ENCODE measurements at places on chromosomes 1 and 21.

- DNase-seq: no peak
Observed at GRCh38 chr1:40740997-40741736, 42.4 kb upstream of the KCNQ4 start.

- DNase-seq: no peak
Observed at GRCh38 chr1:234435620-234436019, 43.4 kb downstream of the TARBP1 start.

- no peak for DNase-seq
Observed at GRCh38 chr1:18707696-18708257, 77.1 kb downstream of the PAX7 start.

GRCh38 chr1:75908717-75909152 lies 23.5 kb downstream of the ASB17 start:
- peak; percentile 13 for DNase-seq

DNA sequence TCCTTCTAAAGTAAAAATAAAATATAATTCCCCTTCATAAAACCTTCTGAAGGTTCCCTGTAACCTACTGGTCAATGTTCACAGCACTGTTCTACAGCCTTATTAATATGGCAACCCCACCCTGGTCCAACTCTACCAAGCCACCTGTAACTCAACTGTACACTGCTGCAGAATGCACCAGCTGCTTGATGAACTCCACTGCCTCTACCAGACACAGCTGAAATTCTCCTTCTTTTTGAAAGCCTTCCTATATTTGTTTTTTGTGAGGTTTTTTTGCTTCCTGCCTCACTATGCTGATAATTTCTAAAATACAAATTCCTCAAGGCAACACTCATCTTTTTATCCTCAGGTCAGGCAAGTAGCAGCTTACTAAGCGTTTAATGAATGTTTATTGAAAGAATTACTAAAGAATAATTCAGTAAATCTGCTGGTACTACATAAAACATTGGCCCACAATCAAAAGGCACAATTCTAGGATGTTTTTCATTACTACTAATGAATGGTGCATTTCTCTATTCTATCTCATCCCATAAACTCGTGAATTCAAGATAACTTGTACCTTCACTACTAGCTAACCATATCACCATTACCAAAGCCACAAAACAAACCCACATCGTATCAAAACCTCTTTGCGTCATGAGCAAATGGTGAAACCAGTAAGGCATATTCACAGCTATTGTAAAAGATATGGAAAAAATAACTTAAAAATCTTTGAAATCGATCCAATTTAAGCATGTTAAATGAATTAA lies 2.4 kb downstream of the SSX2IP start:
- DNase-seq: no peak

GRCh38 chr1:88985032-88985431 lies 7.4 kb downstream of the KYAT3 start:
- DNase-seq: no peak

- DNase-seq: no peak
Observed at GRCh38 chr1:69777423-69777822, 209.7 kb downstream of the LRRC7 start.

GRCh38 chr1:31897526-31898100 lies 40.6 kb downstream of the PTP4A2 start:
- no peak for DNase-seq

DNA sequence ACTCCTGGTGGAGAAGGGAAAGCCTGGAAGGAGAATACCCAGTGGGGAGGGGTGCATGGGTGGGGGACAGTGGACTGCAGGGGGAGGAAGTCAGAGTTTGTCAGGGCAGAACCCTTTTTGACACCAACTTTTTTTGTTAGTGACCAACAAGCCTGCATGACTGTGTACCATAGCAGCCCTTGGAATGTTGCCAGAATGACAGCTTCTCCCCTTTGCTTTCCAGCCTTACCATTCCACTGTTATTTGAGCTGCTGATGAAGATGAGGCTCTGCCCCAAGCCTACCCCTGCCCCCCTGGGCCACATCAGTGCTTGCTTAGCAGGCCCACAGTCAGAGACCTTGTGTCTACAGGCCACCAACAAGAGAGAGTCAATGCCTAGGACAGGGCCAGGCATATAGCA lies 341.2 kb downstream of the HHAT start:
- DNase-seq: no peak

DNA sequence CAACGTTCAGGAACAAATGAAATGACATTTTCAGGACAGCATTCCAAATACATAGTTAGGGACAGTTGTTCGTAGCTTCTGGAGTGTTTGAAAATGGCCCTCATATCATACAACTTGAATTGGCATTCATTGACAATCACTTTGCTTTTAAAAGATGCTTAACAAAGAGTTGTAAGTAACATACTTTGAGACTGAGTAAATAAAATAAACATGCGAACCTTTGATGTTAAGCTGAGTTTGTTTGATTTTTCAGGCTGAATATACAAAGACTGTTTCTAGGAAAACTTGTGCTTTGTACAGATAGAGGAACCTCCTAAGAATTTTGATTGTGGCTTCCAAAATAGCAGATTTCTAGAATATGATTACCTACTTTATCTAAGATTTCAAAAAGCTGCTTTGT lies 45.3 kb downstream of the ITSN1 start:
- DNase-seq: no peak

DNA sequence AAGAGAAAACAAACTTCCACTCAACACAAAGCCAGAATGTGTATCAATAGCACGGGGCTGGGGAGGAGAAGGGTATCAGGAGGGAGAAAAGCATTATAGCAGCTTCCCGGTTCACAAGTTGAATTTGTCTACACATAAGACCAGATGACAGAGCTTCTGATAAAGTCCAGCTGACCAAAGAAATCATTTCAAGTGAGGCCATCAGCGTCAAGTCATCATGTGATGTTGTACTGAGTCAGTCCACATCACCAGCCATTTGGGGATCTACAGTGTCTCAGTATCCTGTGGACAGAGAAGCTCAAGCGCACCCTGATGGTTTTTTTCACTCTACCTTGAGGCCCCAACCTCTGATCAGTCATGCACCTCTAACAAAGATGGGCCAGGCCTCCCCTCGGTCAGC lies 33.0 kb downstream of the SETD4 start:
- DNase-seq: no peak

DNA sequence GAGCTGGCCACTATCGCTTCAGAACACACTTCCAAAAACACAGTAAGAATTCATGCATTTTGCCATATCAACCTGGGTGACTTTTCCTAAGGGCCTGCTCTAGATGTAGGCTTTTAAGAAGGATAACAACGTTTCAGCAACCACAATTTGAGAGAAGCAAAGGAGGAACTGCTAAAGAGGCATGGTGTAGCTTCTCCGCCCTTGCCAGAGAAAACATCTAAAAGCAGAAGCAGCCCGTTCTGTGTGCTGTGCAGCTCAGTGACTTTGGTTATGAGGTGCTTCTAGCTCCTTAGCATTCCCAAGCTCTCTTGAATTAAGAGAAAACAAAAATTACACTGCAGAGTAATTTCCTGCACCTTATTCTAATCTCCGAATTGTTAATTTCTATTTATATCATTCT lies 2.7 kb downstream of the PER3 start:
- DNase-seq: peak; percentile 62

DNA sequence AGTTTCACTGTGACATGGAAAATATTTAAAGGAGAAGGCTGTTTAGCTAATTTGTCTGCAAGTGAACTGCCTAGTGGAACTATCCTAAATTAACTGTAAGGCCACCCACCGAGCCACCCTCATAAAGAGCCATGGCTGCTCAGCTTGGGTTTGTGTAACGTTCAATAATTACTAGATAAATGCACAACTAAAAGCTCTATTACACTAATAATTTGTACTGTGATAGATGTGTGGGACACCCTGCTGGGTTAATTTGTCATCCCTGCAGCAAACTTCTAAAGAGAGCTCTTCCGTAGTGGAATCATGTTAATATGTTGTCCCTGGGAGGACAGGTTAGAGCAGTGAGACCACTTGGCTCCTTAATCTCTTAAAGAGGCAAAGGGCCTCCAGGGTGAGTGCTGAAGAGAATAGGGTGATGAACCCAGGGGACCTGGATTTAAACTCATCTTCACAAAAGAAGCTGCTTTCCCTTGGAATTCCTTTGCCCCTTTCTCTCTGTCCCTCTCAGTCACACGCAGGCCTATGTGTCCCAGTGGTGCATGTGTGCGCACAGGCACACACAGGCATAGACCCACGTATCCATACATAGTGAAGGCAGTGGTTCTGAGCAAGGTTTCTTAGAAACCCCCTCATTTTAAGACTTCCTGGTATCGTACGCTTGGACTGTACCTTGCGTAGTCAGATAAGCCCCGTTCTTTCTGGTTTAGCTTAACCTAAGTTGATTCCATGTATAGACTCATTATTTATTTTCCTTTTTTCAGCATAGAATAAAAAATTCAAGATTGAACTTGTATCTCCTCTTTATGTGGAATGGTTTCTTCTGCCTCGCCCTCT lies 310.3 kb downstream of the NFIA start:
- no peak for DNase-seq

GRCh38 chr1:1959840-1960479 lies 40.9 kb upstream of the TMEM52 start:
- DNase-seq: peak; percentile 66

GRCh38 chr21:39612233-39613040 lies at the start of gene B3GALT5:
Gene B3GALT5, plus strand, starts transcription at chr21:39612940. Its CDS starts 47,620 bp downstream, at chr21:39660560.
- DNase-seq: no peak

- no peak for DNase-seq
Observed at GRCh38 chr1:7628273-7628672, 142.8 kb upstream of the VAMP3 start.

- DNase-seq: no peak
Observed at GRCh38 chr1:216884614-216885229, 161.5 kb upstream of the ESRRG start.

DNA sequence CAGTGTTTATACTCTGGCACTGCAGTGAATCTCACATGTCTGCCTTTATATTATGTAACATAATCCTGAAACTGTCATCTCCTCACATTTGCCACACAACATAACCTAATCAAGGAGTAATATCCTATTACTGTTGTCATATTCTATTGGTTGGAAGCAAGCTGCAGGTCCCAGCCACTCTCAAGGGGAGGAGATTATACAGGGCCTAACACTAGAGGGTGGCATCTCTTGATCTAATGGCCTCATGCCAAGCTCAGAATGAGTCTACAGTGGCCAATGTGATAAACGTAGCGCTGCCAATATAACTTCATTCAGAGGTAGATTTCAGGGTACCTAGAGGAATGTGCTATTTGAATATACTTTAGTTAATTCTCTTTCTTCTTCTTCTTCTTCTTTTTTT lies 166.8 kb downstream of the BACH1 start:
- DNase-seq: no peak

GRCh38 chr1:86201311-86201710 lies 44.7 kb upstream of the COL24A1 start:
- no peak for DNase-seq

DNA sequence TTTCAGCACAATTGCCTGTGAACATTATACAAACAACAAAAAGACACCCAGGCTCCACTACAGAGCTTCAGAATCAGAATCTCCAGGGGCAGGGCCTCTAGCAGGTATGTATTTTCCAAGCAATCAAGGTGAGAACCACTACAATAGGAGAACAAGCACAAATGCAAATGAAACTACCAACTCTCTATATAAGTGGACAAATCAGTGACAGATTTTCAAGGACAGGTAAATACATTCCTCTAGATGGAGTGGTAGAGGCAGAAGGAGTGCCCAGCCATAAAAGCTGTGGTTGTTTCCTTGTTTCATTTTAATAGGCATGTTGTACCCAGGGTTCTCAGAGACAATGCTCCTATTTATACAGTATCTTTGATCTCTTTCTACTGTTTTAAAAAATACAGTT lies 20.1 kb upstream of the CCDC17 start:
- DNase-seq: no peak

DNA sequence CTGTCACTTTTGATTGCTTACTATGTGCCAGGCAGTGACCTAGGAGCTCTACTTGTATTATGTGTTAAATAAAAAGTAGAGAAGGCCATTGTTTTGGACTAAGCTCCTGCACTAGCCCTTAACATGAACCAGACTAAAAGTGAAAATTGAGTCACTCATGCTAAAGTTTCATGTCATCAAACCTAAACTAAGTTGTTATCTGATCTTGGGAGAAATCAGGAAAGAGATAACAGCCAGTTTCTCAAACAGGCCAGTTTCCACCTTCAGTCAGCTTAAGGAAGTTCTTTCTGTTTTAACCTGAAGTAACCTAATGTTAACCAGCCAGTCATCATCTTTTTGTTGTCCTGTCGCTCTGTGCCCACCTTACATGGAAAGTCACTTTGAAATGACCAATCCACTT lies 102.1 kb upstream of the MARK1 start:
- DNase-seq: no peak

- no peak for DNase-seq
Observed at GRCh38 chr1:47870480-47870879, 126.7 kb downstream of the TRABD2B start.

DNA sequence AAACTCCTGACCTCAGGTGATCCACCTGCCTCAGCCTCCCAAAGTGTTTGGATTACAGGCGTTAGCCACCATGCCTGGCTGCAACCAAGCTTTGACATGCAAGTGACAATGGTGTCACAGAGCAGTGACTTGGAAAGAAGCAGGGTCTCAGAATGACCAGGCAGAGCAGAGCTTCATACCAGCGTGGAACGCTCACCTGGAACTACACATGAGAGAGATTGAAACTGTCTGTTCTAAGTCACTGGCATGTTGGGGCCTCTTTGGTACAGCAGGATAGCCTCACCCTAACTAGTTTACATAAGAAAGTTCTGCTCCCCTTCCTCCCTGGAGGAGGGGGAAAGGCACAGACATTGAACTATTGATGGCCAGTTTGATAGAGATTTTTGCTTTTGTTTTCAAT lies 47.5 kb upstream of the ITPKB start:
- no peak for DNase-seq

GRCh38 chr21:8993943-8994639 lies 1527.3 kb upstream of the TPTE start:
- DNase-seq: no peak

- DNase-seq: no peak
Observed at GRCh38 chr1:11100149-11100493, 452 bp upstream of the EXOSC10 start.

GRCh38 chr1:5473268-5473667 lies 519.0 kb downstream of the NPHP4 start:
- no peak for DNase-seq

DNA sequence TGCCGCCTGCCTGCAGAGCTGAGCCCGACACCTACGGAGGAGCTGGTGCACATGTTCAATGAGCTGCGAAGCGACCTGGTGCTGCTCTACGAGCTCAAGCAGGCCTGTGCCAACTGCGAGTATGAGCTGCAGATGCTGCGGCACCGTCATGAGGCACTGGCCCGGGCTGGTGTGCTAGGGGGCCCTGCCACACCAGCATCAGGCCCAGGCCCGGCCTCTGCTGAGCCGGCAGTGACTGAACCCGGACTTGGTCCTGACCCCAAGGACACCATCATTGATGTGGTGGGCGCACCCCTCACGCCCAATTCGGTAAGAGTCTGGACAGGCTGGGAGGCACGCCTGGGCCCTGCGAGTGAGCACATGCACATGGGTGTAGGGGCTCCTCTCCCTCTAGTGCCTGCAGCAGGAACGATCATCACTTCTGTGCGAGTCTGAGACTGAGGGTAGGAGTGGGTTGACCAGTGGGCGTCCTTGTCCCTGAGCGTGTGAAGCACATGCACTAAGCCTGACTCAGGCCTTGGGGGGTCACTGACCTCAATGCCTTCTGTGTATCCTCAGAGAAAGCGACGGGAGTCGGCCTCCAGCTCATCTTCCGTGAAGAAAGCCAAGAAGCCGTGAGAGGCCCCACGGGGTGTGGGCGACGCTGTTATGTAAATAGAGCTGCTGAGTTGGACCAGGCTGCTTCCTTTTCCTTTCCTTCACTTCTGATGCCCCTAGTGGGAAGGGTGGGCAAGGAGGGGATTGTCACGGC lies 6.9 kb downstream of the DMAP1 start:
- peak; percentile 43 for DNase-seq

GRCh38 chr1:21154717-21155116 lies 22.0 kb downstream of the EIF4G3 start:
- no peak for DNase-seq

All from inflammatory macrophage (primary cell).